H7 (cell line): ENCODE measurements at places on chromosomes 12 and 14. TPM values are rescaled to one million over a fixed set of nuclear protein-coding genes. Genes with fewer than 3 reads are reported as not detected.

The ERG28 gene
- total RNA-seq: 28.3 and 30.5 TPM in 2 replicates

The KRT3 gene
- not detected in 2 replicates for total RNA-seq

The NKX2-1 gene
- 0.78 and 1.7 TPM in 2 replicates for total RNA-seq

The RPS6KA5 gene
- 1.1 and 1.9 TPM in 2 replicates for total RNA-seq

The RFX4 gene
- total RNA-seq: 0.83 and 1.1 TPM in 2 replicates

The OR6C2 gene
- not detected in 2 replicates for total RNA-seq

The CPNE6 gene
- 0.04 TPM in 1 of 2 replicates, not detected in the other for total RNA-seq

The TPPP2 gene
- 0.15 TPM in 1 of 2 replicates, not detected in the other for total RNA-seq

The KRT82 gene
- not detected in 2 replicates for total RNA-seq

The NGB gene
- 0.07 TPM in 1 of 2 replicates, not detected in the other for total RNA-seq

The ZNF84 gene
- 12.1 and 14.6 TPM in 2 replicates for total RNA-seq
